ENCODE measurements at places on chromosomes 2 and 18.

GRCh38 chr2:225597911-225598310 lies 198.4 kb downstream of the NYAP2 start:
- DNase-seq = no peak

DNA sequence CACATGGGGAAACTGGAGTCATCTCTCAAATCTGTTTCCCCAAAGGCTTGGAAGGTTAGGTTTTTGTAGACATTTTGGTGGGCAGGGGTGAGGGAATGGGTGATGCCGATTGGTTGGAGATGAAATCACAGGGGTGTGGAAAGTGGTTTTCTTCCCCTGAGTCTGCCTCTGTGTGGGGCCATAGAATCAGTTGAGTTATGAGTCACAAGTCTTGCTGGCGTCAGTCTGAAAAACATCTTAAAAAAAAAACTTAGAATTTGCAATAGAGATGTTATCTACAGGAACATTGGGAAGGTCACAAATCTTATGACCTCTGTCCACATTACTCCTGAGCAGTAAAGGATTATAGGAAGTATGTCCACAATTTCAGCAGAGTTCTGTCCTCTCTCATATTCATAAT lies 314.6 kb downstream of the CNTNAP5 start:
- no peak for DNase-seq

DNA sequence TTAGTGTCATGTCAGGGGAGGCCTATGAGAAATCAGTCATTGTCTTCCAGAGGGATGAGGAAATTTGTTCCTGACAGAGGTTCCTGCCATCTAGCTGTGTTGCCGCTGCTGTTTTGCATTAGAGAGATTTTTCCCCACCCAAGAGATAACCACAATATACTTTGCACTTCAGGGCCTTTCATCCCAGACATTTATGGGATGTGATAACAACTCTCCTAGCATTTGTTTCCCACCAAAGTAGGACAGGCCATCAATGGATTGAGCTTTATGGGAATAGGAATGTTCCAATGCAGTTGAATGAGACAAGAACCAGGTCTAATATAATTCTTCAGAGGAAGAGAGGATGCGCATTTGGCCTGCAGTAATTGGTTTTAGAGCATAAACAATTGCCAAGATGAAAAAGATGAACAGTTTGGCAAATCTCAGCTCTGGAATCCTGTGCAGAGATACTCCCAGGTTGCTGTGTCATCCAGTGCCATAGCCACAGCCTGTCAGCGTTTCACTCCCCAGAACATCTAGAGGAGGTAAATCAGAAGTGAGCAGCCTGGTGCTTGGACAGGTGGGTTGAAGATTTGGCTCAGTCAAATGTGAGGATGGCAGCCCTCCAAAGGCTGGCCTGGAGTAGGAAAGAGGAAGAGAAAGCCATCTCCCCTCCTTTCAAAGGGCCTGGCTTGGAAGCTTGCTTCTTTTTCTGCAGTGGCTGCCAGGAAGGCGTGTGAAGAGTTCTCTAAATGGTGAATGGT lies 93.7 kb upstream of the SETBP1 start:
- DNase-seq = no peak

GRCh38 chr2:232315923-232316299 lies 62.6 kb upstream of the ALPP start:
- no peak for DNase-seq

- no peak for DNase-seq
Observed at GRCh38 chr2:134917888-134918525, 615 bp upstream of the CCNT2 start.

DNA sequence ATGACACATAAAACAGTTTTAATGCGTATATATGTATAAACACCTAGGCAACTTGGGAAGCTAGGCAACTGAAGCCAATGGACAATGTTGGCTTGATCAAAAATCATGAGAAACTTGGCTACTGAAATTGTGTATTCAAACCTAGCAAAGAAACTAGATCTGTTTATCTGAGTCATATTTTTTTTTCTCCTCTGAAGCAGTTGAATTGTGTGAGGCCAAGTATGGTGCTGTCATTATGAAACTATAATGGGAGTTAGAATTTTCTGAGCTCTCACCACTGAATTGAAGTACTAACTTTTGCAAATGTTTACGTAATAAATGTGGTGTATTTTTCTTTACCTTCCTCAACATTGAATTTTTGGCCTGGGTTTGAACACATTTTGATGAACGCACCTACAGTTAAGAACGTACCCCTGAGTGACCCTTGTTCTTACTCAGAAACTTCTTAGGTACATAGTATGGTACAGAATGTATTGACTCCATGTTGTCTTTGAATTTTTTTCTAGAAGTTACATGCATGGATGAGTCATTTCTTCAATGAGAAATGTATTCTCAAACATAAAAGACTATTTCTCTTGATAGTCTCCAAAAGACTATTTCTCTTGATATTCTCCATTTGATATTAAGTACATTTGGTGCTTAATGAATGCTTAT lies 23.8 kb downstream of the CD28 start:
- no peak for DNase-seq

- no peak for DNase-seq
Observed at GRCh38 chr2:120625865-120626560, 109.7 kb upstream of the GLI2 start.

DNA sequence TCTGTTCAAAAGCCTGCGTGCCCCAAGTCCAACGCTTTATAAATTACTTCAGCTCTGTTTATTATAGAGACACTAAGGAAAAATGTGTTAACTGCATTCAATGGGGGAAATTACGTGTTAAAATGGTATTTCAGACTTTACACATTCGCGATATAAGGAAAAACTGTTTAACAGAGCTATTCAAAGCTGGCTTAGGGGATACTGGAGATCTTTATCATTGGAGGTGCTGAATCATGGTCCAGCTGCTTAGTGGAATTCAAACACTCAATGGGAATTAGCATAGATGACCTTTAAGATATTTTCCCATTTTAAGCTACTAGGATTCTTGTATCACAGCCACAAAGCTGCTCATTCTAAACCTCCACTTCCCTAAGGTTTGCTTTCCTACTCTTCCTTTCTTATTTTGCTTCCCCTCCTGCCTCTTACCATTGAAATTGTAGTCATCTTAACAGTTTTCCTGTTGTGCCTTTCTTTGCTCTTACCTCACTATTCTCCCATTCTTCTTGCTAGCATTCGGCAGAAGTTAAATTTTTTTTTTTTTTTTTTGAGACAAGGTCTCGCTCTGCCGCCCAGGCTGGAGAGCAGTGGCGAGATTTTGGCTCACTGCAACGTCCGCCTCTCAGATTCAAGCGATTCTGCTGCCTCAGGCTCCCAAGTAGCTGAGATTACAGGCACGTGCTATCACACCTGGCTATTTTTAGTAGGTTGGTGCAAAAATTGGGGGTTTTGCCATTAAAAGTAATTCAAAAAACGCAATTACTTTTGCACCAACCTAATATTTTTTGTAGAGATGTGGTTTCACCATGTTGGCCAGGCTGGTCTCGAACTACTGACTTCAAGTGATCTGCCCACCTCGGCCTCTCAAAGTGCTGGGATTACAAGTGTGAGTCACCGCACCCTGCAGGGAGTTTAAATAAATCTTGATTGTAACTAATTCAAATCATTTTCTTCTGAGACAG lies 6.5 kb downstream of the SULT6B1 start:
- no peak for DNase-seq

DNA sequence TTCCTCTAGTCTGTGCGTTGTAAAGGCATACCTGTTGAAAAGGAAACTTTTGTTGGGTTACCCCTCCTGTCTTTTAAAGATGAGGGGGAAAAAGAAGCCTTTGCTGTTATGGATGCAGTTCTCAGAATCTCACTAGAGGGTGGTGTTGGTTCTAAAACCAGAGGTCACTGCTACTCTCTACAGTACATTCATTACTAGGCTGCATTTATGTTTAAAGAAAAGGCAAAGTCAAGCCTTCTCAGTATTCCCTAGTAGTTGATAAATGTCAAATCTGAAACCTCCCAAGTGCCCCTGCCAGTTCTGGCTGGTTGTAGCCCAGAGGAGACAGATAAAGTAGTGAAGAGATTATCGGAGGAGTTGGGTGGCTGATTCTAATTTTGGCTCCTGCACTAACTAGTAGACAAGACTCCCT lies 1.4 kb upstream of the PLCL1 start:
- DNase-seq = peak; percentile 52

GRCh38 chr2:117057016-117057415 lies 757.5 kb upstream of the DDX18 start:
- DNase-seq = no peak

DNA sequence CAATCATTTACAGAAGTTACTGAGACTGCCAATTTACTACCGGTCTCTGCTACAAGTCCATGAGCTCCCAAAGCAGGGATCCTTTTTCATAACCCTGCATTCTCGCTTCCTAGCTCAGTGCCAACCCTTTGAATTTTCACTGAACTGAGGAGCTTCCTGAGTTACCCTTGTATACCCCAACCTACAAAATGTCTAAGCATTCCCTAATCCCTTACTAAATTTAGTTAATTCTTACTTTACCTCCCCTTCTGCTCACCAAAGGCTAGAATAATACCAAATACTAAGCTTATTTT lies 9.6 kb downstream of the MAT2A start:
- DNase-seq = no peak

GRCh38 chr2:120915670-120916069 lies 180.0 kb downstream of the GLI2 start:
- DNase-seq = no peak

GRCh38 chr2:6878549-6878948 lies 972 bp downstream of the RSAD2 start:
- no peak for DNase-seq

DNA sequence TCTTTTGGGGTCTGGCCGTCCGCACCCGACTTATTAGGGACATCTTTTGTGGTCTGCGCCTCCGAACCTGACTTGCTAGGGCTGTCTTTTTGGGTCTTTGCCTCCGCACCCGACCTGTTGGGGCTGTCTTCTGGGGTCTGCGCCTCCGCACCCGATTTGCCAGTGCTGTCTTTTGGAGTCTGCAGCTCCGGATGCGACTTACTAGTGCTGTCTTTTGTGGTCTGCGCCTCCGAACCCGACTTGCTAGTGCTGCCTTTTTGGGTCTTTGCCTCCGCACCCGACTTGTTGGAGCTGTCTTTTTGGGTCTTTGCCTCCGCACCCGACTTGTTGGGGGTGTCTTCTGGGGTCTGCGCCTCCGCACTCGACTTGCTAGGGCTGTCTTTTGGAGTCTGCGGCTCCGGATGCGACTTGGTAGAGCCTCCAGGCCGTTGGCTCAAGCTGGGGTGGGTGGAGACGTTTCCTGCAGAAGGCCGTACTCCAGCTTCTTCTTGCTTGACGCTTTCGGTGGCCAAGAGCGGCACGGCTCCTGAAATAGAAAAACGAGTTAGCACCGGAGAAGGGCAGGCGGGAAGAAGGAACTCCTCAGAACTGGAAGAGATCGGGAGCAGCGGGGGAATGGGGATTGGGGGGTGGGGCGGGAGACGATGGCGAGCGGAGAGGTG lies 498 bp downstream of the TGOLN2 start:
- peak; percentile 52 for DNase-seq

DNA sequence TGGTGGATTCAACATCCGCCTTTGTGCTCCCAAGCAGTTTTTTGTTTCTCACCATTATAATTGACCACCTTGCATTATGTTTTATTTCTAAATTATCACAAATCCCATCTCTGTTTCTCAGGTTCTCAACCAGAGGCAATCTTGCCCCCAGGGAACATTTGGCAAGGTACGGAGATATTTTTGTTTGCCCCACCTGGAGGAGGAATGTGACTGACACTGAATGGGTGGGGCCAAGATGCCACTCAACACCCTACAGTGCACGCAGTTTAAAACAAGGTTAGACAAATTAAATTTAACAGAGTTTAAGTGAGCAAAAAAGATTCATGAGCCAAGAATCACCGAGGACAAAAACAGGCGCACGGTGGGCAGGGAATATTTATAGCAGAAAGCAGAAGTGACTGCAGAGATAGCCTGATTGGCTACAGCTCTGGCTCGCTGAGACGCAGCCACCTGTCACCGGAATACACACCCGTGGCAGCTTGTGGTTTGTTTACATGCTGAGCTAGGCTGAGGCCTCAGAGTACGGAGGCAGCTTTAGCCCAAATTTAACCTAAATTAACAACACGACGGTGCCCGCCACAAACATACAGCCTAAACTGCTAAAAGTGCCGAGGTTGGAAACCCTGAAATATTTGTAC lies 150.0 kb upstream of the ALKAL2 start:
- DNase-seq = peak; percentile 72

- no peak for DNase-seq
Observed at GRCh38 chr2:25372405-25373268, 30.9 kb upstream of the DNMT3A start.

DNA sequence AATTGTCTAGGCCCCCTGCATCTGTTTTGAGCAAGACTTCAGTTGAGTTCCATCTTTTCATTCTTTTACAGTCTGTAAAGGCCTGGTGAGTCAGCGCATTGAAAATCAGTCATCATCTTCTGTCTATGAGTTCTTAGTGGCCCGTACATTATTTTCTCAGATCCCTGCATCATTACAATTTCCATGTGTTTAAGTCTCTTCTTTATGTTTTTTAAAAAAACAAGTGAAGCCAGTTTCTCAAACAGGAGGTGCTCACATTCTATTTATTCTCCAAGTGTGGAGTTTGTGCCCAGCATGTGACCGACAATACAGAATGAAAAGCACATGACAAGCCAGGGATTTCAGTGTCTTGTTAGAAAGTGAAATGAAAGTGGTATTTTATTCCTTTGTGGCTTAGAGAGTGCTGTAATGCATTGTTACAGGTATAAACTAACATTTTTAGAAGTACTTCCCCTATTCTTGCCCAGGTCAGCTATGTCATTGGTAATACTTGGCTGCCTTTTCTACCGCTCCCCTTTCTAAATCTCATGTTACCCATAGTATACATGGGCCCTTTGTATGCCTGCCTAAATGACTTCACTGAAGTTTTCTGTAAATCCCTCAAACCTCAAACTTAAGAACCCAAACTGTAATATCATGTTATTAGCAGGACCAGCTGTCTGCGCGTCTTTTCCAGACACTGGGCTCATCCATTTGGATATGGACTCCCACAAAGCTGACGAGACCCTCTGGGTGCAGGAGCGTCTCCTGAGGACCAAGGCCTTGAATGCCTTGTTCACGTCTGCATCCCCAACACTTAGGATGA lies 67.6 kb downstream of the FEZ2 start:
- no peak for DNase-seq

DNA sequence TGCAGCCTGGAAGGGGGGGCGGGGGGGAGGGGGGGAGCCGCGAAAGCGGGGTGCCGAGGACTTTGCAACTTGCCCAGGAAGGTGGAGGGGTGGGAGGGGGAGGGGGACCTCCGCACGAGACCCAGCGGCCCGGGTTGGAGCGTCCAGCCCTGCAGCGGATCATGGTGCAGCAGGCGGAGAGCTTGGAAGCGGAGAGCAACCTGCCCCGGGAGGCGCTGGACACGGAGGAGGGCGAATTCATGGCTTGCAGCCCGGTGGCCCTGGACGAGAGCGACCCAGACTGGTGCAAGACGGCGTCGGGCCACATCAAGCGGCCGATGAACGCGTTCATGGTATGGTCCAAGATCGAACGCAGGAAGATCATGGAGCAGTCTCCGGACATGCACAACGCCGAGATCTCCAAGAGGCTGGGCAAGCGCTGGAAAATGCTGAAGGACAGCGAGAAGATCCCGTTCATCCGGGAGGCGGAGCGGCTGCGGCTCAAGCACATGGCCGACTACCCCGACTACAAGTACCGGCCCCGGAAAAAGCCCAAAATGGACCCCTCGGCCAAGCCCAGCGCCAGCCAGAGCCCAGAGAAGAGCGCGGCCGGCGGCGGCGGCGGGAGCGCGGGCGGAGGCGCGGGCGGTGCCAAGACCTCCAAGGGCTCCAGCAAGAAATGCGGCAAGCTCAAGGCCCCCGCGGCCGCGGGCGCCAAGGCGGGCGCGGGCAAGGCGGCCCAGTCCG lies 540 bp downstream of the SOX11 start:
- no peak for DNase-seq

All from CD4-positive, alpha-beta T cell treated with Interleukin-15 for 4 hours (primary cell).